ENCODE measurements at places on chromosomes 2 and 18.

- DNase-seq = no peak
These were observed 24.9 kb upstream of the LRRTM1 start for GRCh38 chr2:80329491-80329890.

GRCh38 chr2:132372276-132372675 lies 44.3 kb upstream of the GPR39 start:
- DNase-seq = no peak

DNA sequence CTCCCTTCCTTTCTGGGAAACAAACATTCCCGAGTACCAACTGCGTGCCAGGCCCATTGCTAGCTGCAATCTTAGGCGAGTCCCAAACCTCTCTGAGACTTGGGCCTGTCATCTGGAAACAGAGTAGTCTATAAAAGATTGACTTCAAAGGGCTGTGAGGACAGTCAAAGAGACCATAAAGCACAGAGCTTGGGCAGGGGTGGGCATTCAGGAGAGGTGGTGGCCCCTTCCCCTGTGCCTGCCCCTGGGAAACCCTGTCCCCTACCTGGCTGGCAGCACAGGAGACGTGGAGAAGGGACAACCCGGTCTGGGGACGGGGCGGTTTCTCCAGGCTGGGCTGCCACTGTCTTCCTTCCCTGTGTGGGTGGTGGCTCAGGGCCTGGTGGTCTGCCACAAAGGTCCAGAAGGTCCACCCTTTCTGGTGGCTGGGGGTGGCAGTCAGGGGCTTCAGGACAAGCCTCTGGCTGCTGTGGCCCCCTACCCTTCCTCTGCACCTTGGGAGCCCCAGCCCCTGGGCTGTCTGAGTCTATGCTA lies 33.9 kb upstream of the FOSL2 start:
- DNase-seq = no peak

DNA sequence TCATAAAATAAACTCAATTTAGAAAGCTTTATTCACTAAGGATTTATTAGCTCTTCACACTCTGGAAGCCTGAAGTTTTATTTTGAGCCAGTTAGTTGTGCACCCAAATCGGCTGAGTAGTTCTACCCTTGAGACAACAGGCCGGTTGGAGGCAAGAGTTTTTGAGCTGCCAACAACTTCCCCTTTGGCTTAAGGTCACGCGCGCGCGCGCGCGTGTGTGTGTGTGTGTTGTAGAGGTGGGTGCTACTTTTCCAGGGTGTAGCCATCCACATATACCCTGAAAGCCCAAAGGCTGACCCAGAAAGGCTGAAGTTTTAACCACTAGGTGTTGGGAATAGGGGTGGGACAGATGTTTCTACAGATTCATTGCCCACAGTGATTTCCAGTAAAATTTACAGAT lies 150.2 kb upstream of the LHCGR start:
- DNase-seq = no peak

- no peak for DNase-seq
These were observed 15.4 kb upstream of the ACYP2 start for GRCh38 chr2:54099829-54100585.

- no peak for DNase-seq
These were observed 22.2 kb downstream of the SOWAHC start for GRCh38 chr2:109636317-109636716.

- no peak for DNase-seq
These were observed 395.2 kb downstream of the TGIF1 start for GRCh38 chr18:3845161-3845560.

DNA sequence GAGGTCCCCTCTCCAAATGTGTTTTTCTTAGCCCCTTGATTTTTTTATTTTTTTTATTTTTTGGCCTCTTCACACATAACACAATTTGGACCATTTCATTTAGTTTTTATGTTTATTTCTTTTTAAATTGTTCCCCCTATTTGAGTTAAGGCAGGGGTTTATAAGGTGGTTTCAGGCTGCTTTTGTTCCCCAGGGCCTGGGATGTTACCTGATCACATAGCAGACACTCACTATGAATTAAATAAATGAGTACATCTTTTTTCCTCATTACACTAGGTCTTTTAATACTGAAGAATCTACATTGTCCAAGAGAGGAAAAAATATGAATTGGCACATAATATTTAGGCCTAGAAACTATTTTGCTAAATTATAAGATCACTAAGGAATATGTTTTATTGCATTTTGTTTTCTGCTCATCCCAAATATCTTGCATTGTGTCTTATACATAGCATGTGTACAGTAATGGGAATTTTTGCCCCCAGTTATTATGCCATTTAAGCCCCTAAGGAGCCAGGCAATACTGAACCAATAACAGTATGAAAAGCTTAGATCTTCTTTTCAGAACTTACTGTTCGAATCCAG lies 112.4 kb upstream of the MAPRE2 start:
- DNase-seq = no peak

DNA sequence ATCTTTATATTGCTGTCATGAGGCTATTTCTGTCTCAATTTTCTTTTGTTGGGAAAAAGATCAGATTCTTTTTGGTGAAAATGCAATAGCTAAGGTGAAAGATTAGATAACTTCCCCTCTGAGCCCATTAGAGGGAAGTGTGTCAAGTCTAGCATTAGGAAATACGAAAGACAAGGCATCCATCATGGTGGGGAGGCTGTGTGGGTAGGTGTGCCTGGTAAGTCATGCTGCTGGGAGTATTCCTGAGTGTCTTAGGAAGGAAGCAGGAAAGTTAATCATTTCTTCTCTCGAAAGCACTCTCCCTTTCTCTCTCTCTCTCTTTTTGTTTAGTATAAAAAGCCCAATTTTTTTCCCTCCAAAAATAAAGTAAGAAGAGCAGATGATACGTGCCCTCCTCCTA lies 780.2 kb upstream of the FSHR start:
- DNase-seq = no peak

- peak; percentile 8 for DNase-seq
These were observed 12.0 kb downstream of the SIGLEC15 start for GRCh38 chr18:45837283-45838070.

GRCh38 chr2:237350070-237350469 lies 63.9 kb downstream of the COL6A3 start:
- no peak for DNase-seq

GRCh38 chr18:1797235-1797634 lies 774.1 kb downstream of the METTL4 start:
- no peak for DNase-seq

- peak; percentile 86 for DNase-seq
These were observed 27.4 kb upstream of the NMUR1 start for GRCh38 chr2:231557571-231558217.

GRCh38 chr2:24914713-24915112 lies 5.3 kb downstream of the ADCY3 start:
- no peak for DNase-seq

Data from NCI-H510A treated with DMSO at 0.1 percent for 48 hours (cell line).